Neuronal stem cell (in vitro differentiated cells): ENCODE measurements at places on chromosomes 5 and 9.

DNA sequence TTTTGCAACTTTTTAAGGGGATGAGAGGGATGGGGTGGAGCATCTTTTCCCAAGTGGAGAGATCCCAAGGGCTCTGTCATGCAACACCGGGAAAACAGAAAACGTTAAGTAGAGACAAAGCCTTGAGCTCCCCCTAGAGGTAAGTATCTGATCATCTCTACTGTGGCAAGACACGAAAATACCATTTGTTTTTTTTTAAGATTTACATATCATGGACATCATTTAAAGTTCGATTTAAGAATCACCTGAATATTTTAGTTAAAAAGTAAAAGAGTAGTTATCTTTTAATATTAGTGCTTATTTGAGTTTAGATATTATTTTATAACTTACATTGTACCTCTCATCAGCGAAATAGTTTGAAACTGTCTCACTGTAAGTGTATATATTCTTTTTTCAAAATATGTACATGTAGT is 200.4 kb downstream of the LRRC70 start:
- DNase-seq = peak; percentile 48

DNA sequence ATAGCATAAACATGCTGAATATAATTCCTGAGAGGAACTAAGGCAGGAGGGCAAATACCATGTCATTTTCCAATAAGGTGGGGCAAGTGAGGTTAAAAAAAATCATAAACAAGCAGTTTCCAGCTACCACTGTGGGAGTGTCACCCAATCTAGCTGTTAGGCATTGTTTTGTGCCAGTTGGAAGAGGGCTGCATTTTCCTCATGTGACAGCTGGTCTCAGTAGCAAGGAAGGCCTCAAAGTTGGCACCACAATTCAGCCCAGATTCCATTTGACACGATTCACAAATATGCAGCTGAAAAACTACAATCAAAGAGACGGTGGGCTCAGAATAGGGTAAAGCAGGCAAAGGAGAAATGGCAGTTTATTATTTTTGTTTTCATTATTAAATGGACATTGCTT is 636.1 kb downstream of the KIF4B start:
- DNase-seq = no peak

GRCh38 chr5:157115502-157115901 is 6.7 kb upstream of the HAVCR2 start:
- no peak for DNase-seq

DNA sequence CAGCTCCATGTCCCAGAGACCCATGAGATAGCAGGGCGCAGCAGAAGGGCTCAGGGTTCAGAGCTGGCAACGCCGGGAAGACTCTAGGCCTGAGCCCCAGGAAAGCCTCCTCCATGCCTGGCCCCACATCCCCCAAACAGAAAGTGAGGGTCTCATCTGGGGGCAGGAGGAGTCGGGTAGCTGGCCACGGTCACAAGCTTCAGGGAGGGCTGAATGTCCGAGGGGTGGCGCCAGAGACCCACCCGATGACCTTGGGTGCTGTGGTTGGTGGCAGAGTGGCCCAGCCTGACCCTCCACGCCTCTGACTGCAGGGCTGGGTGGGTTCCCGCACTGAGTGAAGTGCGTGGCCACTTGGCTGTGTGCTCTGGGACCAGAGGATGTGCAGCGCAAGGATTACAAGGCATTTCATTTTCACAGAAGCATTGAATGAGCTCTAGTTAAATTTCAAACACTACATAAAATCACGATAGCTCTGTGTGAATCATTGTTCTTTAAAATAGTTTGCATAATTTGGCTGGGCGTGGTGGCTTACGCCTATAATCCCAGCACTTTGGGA is 3.0 kb downstream of the C8G start:
- no peak for DNase-seq

GRCh38 chr5:40507095-40507494 is 172.6 kb upstream of the PTGER4 start:
- no peak for DNase-seq

- DNase-seq = no peak
Measured at GRCh38 chr5:154962494-154962893, 21.6 kb downstream of the MRPL22 start.
